ENCODE measurements at places on chromosomes 7 and 10.
A peak's percentile ranks its signal among the peaks of the same experiment; 100 is the strongest.

DNA sequence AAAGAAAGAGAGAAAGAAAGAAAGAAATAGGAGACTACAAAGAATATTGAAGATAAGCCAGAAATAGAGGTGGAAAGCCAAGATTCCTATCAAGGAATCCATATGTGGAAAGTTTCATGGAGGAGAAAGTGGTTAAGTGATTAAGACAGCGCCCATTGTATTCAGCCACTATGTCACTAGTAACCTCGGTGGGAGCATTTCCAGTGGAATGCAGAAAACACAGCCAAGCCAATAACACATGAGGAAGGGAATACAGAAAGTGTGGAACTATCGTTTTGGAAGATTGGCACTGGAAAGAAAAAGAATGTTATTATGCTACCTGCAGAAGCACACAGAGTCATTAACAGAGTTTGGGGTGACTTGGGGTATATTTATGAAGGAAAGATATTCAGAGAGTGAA, 2.7 kb downstream of the MGAM2 start:
- no peak for DNase-seq

- no peak for DNase-seq
These were observed 541.4 kb downstream of the SUGCT start for GRCh38 chr7:40676221-40676620.

GRCh38 chr7:36119005-36119706, 33.9 kb upstream of the EEPD1 start:
- no peak for DNase-seq

DNA sequence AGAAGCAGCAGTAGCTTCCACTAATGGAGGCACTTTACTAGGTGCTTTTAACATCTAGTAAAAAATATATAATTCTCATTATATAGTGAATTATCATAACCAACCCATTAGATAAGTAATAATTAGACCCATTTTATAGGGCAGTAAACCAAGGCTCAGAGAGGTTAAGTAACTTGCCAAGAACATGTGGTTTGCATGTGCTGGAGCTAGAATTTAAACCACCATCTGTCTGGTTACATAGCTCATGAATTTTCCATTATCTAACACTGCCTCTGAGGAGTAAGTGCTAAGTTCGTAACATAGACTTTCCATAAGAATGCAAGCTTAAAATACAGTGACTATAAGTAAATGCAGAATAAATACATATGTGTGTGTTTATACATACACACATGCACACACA, 41.9 kb downstream of the CREB3L2 start:
- no peak for DNase-seq

DNA sequence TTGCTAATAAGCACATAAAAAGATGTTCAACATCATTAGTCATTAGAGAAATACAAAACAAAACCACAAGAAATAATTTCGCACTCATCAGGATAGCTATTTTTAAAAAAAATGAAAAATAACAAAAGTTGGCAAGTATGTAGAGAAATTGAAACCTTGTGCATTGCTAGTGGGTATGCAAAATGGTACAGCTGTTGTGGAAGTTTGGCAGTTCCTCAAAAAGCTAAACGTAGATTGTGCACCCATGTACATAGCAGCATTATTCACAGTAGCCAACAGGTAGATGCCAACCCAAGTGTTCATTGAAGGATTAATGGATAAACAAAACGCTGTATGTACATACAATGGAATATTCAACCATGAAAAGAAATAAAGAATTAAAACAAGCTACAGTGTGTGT, 35.3 kb upstream of the STARD3NL start:
- DNase-seq: no peak

DNA sequence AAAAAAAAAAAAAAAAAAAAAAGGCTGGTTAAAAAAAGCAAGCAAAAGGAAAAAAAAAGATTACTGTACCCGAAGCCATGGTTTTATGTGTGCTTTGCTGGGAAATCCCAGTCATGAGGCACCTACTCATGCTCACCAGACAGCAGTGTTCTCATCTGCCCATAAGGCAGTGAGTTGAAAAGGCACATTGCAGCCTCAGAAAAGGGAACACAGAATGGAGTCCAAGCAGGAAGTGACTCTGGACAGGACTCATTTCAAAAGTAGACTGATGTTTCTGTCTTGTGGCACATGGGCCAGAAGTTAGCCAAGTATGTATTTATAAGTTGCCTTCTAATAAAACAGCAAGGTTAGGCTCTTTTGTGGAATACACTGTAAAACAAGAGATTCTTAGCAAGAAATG, 40.2 kb downstream of the PDSS1 start:
- DNase-seq: peak; percentile 40

- no peak for DNase-seq
These were observed 175.4 kb upstream of the AHR start for GRCh38 chr7:17123020-17123419.

GRCh38 chr10:112619556-112619955, 172.5 kb downstream of the VTI1A start:
- no peak for DNase-seq

GRCh38 chr7:141072548-141073172, 1.2 kb upstream of the TMEM178B start:
- DNase-seq: peak; percentile 8

GRCh38 chr10:131710142-131710861, 190.5 kb upstream of the PPP2R2D start:
- DNase-seq: no peak

DNA sequence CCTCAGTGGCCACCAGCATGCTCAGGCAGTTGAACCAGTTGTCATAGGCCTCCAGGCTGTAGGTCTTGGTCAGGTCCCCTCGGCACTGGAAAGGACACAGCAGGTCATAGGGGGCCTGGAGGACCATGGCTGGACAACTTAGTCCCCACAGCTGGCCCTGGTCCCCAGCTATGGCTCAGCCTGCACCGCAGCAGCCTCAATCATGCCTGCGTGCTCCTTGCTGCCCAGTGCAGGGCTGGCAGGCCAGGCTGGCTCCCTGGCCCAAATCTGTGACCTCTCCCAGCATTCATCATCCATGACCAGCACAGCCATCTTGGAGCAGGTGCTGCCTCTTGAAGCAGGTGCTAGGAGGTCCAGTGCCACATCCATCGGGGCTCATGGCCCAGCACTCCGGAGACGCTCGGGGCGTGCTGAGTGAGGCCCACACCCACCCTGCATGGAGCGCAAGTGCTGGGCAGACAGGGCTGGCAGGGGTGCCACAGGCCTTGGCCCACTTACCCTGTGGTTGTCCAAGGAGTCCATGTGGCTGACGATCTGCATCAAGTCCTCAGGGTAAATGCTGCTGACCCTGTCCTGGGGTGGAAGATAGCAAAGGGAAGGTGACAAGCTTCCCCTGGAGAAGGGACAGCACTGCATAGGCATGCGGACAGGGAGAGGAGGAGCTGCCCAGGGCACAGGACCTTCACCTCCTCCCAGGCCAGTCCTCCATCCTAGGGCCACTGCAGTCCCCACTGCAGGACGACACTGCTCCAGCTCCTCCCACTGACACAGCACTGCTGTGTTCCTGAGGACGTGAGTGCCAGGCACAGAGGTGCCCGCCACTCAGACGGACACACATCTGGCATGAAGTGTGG, 61.7 kb downstream of the CSGALNACT2 start:
- DNase-seq: no peak

DNA sequence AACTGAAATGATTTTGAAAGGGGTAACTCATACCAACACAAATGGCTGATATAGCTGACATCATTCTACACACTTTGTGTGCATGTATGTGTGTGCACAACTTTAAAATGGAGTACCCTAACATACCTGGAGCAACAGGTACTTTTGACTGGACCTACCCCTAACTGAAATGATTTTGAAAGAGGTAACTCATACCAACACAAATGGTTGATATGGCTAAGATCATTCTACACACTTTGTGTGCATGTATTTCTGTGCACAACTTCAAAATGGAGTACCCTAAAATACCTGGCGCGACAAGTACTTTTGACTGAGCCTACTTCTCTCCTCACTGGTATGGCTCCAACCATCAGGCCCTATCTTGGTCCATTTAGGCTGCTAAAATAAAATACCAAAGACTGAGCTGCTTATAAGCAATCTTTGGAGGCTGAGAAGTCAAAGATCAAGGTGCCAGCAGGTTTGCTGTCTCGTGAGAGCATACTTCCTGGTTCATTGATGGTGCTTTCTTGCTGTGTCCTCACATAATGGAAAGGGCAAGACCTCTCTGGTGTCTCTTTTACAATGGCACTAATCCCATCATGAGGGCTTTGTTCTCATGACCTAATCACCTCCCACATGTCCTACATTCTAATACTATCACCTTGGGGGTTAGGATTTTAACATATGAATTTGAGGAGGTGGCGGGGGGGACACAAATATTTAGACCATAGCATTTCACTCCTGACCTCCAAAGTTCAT, 173.3 kb downstream of the CFTR start:
- no peak for DNase-seq

GRCh38 chr10:5692461-5693358, 8.1 kb downstream of the TASOR2 start:
- peak; percentile 33 for DNase-seq

GRCh38 chr10:62895063-62895462, 78.9 kb upstream of the EGR2 start:
- no peak for DNase-seq

GRCh38 chr7:91660734-91661356, 219.7 kb downstream of the MTERF1 start:
- DNase-seq: no peak

All from stimulated activated CD4-positive, alpha-beta T cell treated with anti-CD3 and anti-CD28 coated beads, Interleukin-12 subunit alpha, Interleukin-12 subunit beta, amount 100 ng/mL, for 48 hours (primary cell).